ENCODE measurements at places on chromosomes 7 and 10.

- DNase-seq: no peak
These were observed 55.3 kb downstream of the COBL start for GRCh38 chr7:51261117-51261835.

GRCh38 chr10:47190802-47191450 lies 109.1 kb upstream of the GDF10 start:
- no peak for DNase-seq

DNA sequence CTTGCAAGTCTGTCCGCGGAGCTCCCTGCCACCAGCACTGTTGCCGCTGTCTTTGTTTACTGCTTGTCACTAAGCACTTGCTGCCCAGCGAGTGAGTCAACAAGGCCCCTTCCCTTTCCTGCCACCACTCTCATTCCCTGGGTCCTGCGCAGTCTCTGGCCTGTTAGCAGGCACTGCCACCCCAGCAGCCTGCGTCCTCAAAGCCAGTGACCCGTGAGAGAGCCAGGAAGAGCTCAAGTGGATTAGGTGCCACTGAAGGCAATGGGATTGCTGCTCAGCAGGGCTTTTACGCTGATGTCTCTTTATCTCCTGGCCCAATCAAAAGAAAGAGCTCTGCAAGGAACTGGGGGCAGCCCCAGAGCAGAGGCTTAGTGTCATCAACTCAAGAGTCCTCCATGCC lies at the start of gene FRMPD2:
TSS of gene FRMPD2 (minus strand) at position 61 of the 400 bp plus-strand sequence. CDS start 129 bp downstream, outside the sequence.
- DNase-seq: no peak

- DNase-seq: no peak
These were observed 135.3 kb downstream of the PTPRN2 start for GRCh38 chr7:158452331-158452730.

DNA sequence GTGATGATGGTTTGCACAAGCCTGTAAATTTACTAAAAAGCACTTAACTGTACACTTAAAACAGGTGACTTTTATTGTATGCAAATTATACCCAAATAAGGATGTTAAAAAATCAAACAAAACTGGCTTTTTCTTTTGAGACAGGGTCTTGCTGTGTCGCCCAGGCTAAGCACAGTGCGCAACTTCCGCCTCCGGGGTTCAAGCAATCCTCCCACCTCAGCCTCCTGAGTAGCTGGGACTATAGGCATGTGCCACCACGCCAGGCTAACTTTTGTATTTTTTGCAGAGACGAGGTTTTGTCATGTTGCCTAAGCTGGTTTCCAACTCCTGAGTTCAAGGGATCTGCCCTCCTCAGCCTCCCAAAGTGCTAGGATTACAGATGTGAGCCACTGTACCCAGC lies 77.7 kb downstream of the DNAJC1 start:
- DNase-seq: no peak

DNA sequence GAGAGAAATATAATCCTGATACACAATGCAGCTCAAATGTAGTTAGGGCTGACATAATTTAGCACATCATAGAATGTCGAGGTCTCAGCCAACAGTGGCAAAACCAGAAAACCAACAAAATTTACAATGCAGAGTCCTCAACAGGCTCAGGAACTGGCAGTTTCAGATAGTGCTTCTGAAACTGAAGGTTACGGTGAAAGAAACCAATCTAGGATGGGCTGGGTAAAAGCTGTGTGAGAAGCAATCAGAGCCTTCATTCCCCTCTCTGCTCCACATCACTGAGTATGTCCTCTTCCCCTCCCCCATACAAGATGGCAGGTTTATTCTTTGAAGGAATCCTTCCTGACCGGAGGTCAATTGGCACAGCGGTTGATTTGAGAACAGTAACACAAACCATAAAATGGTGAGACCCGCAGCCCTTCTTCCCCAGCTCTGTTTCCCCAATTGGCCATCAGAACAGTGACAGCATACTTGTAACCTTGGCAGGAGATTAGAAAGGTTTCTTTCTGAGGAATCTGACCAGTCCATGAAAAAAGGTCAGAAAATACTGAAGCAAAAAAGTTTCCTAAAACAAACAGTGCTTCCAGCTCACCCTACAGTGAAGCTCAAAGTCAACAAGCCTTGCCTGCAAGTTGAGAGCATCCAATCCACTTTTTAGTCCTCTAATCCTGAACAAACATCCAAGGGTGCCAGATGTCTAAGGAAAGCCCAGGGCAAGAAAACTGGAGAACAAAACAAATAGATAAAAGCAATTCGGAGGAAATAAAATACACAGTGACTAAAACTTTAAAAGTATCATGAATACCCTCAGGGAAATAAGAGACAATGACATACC lies 53.9 kb upstream of the IL6 start:
- no peak for DNase-seq

GRCh38 chr7:75559355-75559975 lies 67.3 kb downstream of the SPDYE5 start:
- peak; percentile 20 for DNase-seq

DNA sequence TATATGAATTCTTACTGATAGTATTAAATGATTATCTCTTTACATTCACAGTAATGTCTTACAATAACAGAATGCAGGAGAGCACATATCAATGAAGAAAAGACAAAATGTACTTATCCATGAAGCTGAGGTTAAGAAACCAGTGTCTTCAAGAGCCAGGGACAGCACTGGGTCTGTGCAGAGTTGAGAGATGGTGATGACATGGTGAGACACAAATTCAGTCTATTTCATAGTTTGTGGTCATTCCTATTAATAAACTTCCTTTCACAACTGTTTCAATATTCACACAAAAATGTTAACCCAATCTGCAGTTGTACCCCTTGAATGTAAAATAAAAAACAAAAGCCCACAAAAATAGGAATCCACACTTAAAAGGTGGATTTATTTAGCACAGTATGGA lies 5.3 kb upstream of the MAGI2 start:
- no peak for DNase-seq

DNA sequence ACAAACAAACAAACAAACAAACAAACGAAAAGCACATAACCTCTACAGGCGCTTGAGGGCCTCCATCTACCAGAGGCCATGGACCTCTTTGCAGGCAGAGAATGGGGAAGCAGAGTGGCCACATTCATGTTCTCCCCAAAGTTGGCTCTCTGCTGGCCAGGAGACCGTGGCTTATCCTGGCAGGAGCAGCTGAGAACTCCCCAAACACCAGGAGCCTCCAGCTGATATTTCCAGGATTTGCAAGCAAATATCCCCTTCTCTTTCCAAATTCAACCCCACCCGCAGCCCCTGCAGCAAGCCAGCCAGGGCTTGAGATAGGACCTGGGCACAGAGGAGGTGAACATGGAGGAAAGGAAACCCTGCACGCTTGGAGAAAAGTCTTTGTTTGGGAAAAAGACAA lies 240.0 kb downstream of the SKAP2 start:
- DNase-seq: no peak

- DNase-seq: no peak
These were observed 21.8 kb downstream of the ANK3 start for GRCh38 chr10:60367901-60368300.

DNA sequence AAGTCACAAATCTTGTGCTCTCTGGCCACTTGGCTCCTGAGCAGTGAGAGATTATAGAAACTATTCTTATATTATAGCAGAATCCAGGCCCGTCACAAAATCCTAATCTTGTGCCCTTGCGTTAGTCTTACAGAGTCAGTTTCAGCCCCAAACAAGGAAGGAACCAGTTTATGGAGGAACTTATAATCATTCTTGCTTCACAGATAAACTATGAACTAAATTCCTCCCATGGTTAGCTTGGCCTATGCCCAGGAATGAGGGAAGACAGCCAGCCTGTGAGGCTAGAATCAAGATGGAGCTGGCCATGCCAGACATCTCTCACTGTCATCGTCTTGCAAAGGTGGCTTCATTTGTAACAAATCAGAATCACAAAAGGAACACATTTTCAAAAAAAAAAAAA lies 199.7 kb upstream of the PITRM1 start:
- DNase-seq: peak; percentile 56

GRCh38 chr10:96374639-96374984 lies 15.8 kb upstream of the OPALIN start:
- no peak for DNase-seq

GRCh38 chr7:101740981-101741725 lies 76.3 kb upstream of the CUX1 start:
- no peak for DNase-seq

DNA sequence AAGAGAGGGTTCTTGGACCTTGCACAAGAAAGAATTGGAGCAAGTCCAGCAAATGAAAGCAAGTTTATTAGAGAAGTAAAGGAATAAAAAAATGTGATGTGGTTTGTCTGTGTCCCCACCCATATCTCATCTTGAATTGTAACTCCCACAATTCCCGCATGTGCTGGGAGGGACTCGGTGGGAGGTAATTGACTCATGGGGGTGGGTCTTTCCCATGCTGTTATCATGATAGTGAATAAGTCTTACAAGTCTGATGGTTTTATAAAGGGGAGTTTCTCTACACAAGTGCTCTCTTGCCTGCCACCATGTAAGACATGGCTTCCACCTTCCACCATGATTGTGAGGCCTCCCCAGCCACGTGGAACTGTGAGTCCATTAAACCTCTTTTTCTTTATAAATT lies 39.2 kb upstream of the FZD9 start:
- no peak for DNase-seq

DNA sequence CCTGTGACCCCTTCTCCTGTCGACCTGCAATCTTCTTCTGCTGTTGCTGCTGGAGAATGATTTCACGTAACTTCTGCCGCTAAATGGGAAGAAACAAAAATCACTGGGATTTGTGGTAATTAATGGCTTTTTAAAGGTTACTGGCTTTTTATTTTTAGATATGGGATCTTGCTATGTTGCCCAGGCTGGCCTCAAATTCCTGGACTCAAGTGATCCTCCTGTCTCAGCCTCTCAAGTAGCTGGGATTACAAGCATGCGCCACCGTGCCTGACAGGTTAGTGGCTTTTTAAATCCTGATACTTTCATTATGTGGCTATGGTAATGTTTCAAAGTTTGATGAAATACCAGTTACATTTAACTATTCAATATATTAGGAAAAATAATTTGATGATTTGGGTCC lies 154.6 kb downstream of the GALNT11 start:
- no peak for DNase-seq

DNA sequence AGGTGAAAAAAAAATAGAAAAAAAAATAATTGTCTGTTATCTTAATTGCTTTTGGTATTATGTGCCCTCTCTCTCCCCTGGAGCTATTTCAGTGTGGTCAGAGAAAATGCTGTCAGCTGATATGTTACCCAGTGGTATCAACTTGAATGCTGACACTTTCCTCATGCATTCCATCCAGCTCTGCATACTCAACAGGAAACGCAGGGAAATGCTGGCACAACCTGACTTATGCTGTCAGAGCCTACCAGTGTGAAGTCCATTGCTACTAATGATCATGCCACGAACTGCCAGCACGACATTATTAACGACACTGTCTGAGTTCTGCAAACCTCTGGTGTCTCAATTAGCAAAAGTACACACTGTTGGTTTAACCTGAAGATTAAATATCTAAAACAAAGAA lies 182.8 kb downstream of the ZWINT start:
- DNase-seq: peak; percentile 8

DNA sequence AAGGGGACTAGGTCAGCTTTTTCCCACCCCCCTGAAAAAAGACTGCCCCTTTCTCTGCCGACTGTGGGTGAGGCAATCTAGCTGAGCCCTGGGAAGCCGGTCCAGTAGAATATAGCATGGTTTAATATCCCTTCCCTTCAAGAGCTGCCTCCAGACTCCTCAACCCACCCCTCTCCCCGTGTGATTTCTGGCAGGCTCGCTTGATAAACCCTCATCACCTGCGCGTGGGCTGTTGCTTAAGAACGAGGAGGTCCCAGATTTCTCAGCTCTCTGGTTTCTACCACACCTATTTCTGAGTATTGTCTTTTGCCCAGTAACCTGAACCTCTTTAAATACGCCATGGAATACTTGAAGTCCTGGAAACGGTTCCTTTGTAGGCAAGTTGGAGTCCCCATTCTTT lies 2.0 kb upstream of the LRRC4 start:
- no peak for DNase-seq

- DNase-seq: no peak
These were observed 35.0 kb upstream of the ZNF32 start for GRCh38 chr10:43683451-43684291.

DNA sequence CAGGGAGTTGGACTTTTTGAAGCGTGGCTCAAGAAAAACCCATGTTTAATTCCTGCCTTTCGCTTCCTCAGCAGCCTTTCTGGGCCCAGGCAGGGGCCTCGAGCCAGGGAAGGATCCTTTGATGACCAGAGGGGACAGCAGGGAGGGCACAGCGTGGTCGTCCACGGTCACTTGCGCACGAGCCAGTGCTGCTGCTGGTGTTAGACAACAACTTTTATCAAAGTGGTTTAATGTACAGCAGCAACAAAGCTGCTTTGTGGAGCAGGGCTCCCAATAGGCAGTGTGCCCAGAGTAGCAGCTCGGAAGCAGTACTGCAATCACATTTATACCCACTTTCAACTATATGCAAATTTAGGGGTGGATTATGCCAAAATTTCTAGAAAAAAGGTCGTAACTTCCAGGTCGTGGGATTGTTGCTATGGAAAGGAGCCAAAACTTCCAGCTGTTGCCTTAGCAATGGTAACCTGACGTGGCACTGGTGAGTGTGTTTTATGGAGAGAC lies 6.1 kb downstream of the GIMAP1 start:
- DNase-seq: peak; percentile 1

GRCh38 chr10:84005403-84005802 lies 133.9 kb upstream of the GHITM start:
- DNase-seq: no peak

DNA sequence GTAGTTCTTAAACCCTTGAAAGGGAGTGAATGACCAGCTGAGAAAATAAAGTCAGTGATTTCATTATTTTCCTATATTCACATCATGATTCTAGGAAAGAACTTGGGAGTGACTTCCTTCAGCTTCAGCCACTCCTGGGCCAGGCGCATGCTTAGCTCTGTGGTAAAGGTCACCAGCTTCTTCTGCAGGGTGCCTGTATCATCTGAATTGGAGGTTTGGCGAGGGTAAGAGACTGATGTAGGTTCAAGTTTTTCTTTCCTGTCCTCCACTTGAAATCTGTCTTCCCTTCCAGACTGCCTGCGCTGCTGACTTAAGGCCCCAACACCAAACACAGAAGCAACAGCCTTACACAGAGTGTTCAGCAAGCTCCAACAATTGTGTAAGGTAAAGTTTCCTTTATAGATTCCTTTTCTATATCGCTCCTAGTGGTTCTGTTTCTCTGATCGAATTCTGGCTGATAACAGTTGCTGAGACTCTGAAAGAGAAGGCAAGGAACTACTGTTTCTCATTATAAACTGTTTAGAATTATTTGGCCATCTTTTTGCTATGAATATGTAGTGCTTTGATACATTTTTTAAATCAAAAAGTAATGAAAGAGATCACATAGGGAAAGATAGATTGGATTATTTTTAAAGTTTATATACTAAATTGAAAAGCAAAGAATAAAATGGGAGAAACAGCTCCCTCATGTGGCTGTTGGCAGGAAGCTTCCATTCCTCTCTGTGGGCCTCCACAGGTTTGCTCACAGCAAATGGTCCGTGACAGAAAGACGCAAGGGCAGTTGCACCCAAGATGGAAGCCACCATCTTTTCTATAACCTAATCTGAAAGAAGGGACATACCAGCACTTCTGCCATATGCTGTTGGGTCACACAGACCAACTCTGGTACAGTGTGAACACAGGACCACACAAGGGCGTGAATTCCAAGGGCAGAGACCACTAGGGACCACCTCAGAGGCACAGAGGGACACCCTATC lies 14.0 kb downstream of the GATAD1 start:
- peak; percentile 60 for DNase-seq

GRCh38 chr7:120165227-120165626 lies 107.7 kb upstream of the KCND2 start:
- DNase-seq: no peak
